Spleen (tissue), 13 donors: ENCODE measurements at places on chromosomes 7 and 10.

DNA sequence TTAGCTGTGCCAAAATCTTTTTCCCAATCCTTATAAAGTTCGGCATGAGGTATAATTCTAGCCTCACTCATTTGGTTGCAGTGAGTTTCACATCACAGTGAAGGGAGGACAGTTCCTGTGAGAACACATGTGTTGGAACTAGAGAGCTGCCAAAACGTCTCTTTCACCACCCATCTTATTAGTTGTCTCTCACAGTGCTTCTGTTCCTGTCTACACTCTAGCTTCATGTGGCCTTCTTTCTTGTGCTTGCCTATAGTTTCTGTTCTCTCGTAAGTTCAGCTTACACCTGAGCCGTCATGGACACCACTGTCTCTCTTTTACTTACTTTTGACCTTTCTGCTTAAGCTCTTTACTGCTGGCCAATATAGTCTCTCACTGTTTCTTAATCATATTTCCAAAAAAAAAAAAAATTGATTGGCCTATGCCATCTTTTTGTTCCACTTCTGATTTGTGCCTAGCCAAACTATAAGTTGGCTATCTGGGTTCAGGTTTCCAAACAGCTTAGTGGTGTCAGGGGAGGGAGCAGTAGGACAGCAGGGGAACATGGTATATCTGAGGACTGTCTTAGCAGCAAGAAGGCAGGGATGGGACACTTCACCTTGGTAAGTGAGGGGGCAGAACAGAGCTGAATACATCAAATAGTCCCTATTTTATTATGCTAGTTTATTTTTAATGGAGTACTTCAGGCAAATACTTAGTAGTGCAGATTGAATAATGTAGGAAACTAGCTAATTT, 38.0 kb downstream of the ZNRF2 start:
- no peak for DNase-seq

- no peak for DNase-seq
Observed at GRCh38 chr10:13842117-13842516, 255.4 kb downstream of the PRPF18 start.

- no peak for DNase-seq
Observed at GRCh38 chr7:79451580-79451979, 1.9 kb downstream of the MAGI2 start.

- no peak for DNase-seq
Observed at GRCh38 chr7:140176122-140176701, 571 bp downstream of the KDM7A start.

GRCh38 chr7:122136639-122137245, 7.3 kb downstream of the AASS start:
- no peak for DNase-seq

DNA sequence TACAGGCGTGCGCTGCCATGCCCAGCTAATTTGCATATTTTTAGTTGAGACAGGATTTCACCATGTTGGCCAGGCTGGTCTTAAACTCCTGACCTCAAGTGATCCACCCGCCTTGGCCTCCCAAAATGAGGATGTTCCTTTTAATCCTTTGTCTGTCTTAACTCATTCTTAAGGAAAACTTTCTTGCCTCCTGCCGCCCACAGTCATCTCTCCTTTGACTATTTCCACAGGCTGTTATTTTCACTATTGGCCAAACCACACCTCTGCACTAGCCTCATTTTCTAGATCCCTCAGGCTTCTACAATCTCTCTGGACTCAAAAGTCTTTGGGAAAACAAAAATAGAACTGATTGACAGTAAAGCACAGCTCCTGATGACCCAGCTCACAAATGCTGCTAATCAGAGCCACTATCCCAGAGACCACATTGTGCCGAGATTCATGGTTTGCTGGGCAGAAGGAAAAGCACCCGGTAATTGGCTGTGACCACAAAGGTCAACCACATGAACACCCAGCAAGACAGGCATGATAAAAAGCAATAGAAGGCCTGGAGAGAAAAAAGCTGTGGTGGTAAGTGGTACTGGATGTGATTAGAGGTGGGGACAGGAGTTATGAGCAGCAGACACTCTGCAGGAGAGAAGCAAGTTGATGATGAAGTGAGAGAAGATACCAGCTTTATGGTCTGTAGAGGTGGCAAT, 44.1 kb upstream of the ZNRF2 start:
- DNase-seq = no peak

- DNase-seq = no peak
Observed at GRCh38 chr10:68628576-68629127, 68.5 kb downstream of the TET1 start.

GRCh38 chr7:15130666-15131541, 228.4 kb upstream of the DGKB start:
- no peak for DNase-seq

GRCh38 chr10:129410688-129411392, 56.2 kb upstream of the MGMT start:
- DNase-seq = no peak

DNA sequence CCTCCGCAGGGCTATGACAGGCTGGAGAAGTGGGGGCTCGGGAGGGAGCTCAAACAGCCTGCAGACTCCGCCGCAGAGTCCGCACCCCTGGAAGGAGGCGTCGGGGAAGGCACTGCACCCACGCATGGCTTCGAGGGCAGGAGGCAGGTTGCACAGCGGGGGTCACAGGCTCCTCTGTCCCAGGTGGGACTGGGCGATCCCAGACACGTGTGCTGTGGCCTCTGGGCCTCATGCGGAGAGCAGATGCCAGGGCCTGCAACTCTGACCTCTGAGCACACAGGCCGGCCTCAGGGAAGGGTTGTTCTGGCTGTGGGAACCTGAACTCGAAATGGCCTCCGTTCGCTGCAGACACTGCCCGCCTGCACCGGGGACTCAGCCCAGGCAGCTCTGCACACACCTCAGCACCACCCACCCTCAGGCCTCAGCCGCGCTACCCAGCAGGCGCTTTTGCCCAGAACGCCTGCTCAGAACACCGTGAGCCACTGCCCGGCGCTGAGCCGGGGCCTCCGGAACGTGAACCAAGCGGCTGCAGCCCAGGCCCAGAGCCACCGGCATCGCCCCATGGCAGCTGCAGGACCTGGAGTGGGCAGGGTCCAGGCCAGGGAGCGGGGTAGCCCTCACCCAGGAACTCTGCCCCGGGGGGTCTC, 71.8 kb upstream of the ADGRA1 start:
- DNase-seq = no peak

- no peak for DNase-seq
Observed at GRCh38 chr7:106219170-106219569, 65.6 kb downstream of the NAMPT start.

GRCh38 chr10:6737080-6737641, 157.1 kb upstream of the PRKCQ start:
- no peak for DNase-seq

- DNase-seq = no peak
Observed at GRCh38 chr10:13392701-13393100, 44.6 kb upstream of the SEPHS1 start.
